ENCODE measurements at places on chromosomes 2 and 18.

- no peak for DNase-seq
These were observed 25.1 kb upstream of the GPR75 start for GRCh38 chr2:53884883-53885282.

DNA sequence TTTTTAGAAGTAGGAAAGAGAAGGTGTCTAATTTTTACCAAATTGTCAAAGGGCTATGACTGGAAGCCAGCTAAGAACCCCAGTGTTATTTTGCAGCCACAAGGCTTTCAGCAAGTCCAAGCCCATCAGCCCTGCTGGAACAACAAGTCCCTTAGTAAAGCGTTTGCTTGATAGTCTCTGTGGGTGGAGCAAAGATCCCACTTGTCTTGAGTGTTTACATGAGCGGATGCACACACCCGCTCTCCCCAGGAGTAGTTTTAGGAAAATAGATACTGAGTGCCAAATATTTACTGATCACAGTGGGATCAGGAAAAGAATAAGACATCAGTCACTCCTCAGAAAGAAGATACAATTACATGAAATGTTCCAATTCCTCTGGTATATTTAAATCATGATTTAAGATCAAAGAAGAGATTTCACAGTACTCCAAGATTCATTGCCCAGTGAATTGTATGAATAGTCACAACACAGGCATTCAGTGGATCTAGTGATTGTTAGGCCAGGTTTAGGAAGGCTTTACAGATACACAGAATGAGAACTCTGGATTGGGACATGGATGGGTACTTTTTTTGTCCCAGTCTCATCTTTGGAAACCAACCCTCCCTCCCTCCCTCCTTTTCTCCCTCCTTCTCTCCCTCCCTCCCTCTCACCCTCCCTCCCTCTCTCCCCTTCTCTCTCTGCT lies 514.9 kb downstream of the PTPRM start:
- DNase-seq = no peak

DNA sequence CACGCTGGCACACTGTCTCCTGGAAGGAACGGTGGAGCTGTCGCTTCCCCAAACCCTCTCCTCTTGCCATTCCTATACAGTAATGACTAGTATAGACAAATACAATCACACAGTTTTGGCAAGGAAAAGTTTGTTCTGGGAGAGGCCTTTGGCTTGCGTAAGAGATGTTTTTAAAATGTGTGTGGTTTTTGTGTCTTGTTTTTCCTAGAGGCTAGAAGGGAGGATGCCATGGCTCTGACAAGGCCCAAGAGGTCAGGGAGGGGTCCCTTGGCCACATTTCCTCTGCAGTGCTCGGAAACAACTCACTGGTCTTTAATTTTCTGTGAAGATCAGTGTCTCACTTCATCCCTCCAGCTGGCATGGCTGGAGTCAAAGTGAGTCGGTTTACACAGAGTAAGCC lies 195.9 kb downstream of the SH3RF3 start:
- DNase-seq = no peak

GRCh38 chr2:159571540-159572260 lies 44.6 kb downstream of the BAZ2B start:
- DNase-seq = no peak

DNA sequence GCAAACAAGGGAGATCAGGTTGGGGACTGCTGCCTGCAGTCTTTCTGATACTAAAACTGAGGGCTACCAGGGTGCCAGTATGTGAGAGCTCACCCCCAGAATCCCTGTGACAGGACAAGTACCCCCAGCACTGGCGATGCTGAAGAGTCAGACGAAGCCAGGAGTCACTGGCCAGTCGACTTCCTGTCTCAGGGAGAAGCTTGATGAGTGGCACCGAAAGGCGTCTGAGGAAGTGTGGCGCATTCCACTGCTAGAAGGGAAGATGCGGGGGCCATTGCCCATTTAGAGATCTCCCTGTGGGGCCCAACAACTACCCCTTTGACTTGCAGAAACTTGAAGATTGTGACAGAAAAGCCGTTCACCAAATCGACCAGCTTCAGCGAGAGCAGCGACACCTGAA lies 22.0 kb downstream of the MXD1 start:
- no peak for DNase-seq
